ENCODE measurements at places on chromosomes 4 and X.
A peak's percentile ranks its signal among the peaks of the same experiment; 100 is the strongest.

DNA sequence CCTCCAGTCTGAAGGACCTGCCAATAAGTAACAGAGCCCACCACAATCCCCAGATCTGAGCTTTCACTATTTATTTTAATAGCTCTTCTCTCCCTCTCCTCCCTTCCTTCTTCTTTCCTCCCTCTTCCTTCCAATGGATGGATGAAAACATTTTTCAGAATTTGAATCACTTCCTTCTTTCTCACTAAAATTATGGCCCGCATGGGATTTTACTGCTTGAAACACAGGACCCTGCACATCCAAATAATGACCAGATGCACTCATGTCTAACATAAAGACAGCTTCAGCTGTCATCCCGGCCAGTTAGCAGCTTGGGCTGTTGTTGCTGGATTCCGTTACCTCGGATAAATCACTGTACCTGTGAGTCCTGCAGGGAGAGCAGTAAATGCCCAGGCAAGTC lies 5.4 kb upstream of the PHEX start:
- no peak for DNase-seq

DNA sequence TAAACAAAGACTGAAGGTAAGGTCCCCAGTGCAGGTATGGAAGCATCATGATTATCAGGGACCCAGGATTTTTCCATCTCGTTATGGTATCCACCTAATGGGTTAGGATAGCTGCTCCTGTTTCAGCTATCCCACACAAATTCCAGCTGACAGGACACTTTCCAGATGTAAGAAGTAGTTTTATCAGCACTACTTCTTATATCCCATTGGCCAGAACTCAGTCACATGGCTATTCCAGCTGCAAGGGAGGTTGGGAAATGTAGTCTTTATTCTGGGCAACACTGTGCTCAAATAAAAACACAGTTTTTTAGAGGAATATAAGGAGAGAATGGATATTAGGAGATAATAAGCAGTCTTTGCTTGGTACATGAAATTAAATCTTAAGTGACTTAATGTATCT lies 96.7 kb downstream of the SRPX start:
- DNase-seq = no peak

DNA sequence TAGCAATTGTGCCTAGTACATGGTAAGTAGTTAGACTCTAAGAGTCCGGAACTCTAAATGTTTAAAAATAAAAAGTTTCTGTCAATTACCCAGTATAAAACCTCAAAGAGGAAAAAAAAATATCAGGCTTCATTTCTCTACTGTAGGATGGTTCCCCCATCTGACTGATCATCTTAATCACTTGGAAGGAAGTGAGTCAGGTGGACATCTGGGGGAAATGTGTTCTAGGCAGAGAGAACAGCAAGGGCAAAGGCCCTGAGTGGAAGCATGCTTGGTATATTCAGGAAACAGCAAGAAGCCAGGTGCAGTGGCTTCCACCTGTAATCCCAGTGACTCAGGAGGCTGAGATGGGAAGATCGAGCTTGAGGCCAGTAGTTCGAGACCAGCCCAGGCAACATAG lies 2.9 kb upstream of the EIF1AX start:
- DNase-seq = peak; percentile 24

- DNase-seq = no peak
These were observed 29.6 kb upstream of the ERVMER34-1 start for GRCh38 chr4:52780617-52781354.

DNA sequence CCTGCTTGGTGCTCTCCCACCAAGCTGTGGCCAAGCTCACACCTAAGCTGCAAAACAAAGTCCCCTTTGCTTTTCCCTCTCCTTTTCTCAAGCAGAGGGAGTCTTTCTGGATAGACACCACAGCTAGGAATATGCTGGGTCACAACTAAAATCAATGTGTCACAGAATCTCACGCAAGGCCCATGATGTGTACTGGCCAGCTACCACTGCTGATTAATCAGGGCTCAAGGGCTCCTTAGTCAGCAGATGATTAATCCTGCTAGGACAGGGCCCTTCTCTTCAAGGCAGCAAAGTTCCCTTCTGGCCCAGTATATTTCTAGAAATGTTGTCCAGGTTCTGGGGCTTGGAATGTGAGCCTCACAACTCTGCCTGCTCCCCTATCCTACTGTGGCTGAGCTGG lies 32.0 kb upstream of the TENT5D start:
- no peak for DNase-seq

- DNase-seq = no peak
These were observed 156.6 kb upstream of the SCML1 start for GRCh38 chrX:17580539-17581152.

- DNase-seq = no peak
These were observed 373.1 kb downstream of the NAF1 start for GRCh38 chr4:162793571-162793970.

DNA sequence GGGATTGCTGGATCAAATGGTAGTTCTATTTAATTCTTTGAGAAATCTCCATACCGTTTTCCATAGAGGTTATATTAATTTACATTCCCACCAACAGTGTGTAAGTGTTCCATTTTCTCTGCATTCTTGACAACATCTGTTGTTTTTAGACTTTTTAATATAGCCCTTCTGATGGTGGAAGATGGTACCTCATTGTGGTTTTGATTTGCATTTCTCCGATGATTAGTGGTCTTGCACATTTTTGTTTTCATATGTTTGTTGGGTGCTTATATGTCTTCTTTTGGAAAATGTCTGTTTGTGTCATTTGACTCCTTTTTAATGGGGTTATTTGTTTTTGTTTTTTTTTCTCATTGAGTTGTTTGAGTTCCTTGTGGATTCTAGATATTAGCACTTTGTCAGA lies 75.3 kb upstream of the PUDP start:
- no peak for DNase-seq
